Lower lobe of right lung (tissue), 2 donors: ENCODE measurements at places on chromosomes 6 and 20. TPM values are rescaled to one million over a fixed set of nuclear protein-coding genes. Genes with fewer than 3 reads are reported as not detected.

SCAF8 gene
- 39.4 TPM for total RNA-seq

ROMO1 gene
- total RNA-seq, result 81.7 TPM

FAXC gene
- total RNA-seq, result 4.3 TPM

SLC52A3 gene
- total RNA-seq, result 1.1 TPM

PREP gene
- total RNA-seq, result 30.0 TPM

TINAG gene
- not detected for total RNA-seq

CRISP3 gene
- 2.5 TPM for total RNA-seq

- peaks cover 15% of the 10 kb centered on the region for H3K4me1 ChIP-seq
- H3K4me3 ChIP-seq, result no peak overlapping the region
- peaks cover 4% of the 10 kb centered on the region for H3K27me3 ChIP-seq
- DNase-seq, result no peak
- H3K36me3 ChIP-seq, result no peaks in the 10 kb centered on the region
These were observed 6.0 kb upstream of the ACSS1 start for GRCh38 chr20:25063981-25064380.

GRCh38 chr20:44678242-44678641 is 26.7 kb upstream of the ADA start:
- no peaks in the 10 kb centered on the region for H3K27me3 ChIP-seq
- no peak for DNase-seq
- no peak overlapping the region for H3K27ac ChIP-seq
- H3K36me3 ChIP-seq, result no peaks in the 10 kb centered on the region
- no peaks in the 10 kb centered on the region for H3K4me1 ChIP-seq

DNA sequence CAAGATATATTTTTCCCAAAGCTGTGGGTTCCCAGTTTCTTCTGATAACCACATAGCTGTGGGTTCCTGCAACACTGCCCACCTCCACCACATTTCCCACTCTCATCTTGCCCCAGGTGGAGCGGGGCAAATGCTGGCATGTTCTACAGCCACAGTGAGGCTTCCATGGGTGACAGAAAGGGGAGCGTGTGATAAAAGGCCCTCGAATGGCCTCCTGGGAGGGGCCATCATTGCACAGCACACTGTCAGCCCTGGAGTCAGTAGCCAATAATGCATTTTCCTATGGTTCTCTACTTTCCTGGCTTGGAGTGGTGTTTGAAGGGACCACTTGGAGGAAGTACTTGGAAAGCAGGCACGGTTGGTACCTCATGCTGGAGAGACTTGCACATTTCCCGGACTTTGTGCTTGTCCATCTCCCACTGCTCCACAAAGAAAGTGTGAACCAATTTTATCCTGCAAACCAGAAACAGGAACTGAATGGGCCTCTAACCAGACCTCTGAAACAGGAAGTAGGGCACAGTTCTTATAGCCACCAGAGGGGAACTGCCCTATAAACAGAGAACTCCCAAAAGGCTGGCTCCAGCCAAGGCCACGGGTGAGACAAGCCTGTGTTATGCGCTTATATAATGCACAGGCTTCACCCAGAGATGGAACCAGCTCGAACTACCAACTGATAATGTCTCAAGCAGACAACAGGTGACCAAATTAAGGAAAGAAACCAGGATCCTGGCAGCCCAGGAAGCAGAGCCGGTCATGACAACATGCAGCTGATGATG is 8.6 kb downstream of the MAP3K5 start:
- H3K27me3 ChIP-seq, result no peaks in the 10 kb centered on the region
- H3K36me3 ChIP-seq, result no peaks in the 10 kb centered on the region
- H3K27ac ChIP-seq, result peak overlapping the region; percentile 70

DNA sequence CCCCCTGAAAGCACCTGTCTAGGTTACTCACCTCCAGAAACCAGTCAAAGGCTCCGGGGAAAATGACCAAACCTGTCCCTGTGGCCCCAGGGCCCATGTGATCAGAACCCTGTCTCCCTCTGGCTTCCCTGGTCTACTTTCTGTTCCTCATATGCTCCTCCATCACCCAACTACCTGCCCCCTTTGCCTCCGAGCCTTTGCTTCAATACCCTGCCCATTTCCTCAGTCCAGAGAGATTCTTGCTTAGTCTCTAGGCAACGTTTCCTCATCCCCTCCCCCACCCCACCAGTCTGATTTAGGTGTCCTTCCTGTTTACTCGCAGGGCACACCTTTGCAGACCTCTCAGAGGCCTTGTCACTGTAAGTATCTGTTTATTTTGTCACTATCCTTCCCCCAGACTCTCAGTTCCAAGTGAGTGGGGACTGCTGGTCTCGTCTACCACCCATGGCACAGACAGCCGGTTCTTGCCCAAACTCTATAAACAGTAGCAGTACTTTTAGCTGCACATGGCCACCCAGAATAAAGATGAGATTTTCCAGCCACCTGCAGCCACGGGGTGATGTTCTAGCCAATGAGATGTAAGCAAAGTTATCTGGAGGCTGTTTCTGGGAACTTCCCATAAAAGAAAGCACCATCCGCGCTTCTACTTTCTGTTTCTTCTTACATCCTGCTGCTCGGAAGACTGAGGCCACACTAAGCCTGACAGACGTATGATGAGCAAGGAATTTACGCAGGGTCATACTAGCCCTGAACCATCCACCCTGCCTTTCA is 13.3 kb downstream of the ELOVL5 start:
- H3K27me3 ChIP-seq, result no peaks in the 10 kb centered on the region
- peak; percentile 42 for DNase-seq
- H3K36me3 ChIP-seq, result no peaks in the 10 kb centered on the region
- H3K4me1 ChIP-seq, result peaks cover 36% of the 10 kb centered on the region
- H3K4me3 ChIP-seq, result peak overlapping the region; percentile 37

GRCh38 chr6:99148111-99148510 is 200.4 kb upstream of the FBXL4 start:
- no peaks in the 10 kb centered on the region for H3K4me1 ChIP-seq
- H3K36me3 ChIP-seq, result no peaks in the 10 kb centered on the region
- no peak overlapping the region for H3K27ac ChIP-seq
- H3K4me3 ChIP-seq, result no peak overlapping the region
- DNase-seq, result no peak
- no peaks in the 10 kb centered on the region for H3K27me3 ChIP-seq

DNA sequence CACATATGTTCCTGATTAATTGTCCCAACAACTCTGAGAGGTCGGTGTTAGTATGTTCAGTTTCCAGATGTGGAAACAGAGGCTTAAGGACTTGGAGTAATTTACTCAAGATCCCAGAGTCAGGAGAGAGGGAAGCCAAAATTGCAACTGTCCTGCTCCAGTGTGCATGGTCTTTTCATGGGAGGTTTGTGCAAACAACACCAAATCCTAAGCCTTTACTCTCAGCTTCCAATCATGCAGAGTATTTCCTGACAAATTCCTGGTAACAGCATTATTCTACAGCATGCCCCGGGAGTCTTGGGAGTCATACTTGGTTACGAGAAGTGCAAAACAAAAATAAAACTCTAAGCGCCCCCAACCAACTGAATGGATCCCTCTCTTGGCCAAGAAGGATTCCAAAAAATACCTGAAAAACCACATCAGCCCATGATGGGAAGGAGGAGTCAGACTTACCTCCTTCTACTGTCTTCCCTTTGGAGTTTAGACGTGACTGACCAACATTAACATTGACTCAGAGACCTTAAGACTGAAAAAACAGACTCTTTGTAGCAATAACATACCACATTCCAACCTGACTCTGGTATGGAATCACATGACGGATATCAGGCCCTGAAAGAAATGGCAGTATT is 30.8 kb upstream of the PPP1R3G start:
- no peak for DNase-seq
- no peak overlapping the region for H3K27ac ChIP-seq
- H3K36me3 ChIP-seq, result no peaks in the 10 kb centered on the region
- no peaks in the 10 kb centered on the region for H3K4me1 ChIP-seq
- H3K4me3 ChIP-seq, result no peak overlapping the region
- no peaks in the 10 kb centered on the region for H3K27me3 ChIP-seq

GRCh38 chr6:132252113-132252512 is 149.2 kb downstream of the MOXD1 start:
- no peaks in the 10 kb centered on the region for H3K36me3 ChIP-seq
- H3K27me3 ChIP-seq, result peaks cover 4% of the 10 kb centered on the region
- H3K4me1 ChIP-seq, result no peaks in the 10 kb centered on the region
- no peak overlapping the region for H3K27ac ChIP-seq
- no peak for DNase-seq

DNA sequence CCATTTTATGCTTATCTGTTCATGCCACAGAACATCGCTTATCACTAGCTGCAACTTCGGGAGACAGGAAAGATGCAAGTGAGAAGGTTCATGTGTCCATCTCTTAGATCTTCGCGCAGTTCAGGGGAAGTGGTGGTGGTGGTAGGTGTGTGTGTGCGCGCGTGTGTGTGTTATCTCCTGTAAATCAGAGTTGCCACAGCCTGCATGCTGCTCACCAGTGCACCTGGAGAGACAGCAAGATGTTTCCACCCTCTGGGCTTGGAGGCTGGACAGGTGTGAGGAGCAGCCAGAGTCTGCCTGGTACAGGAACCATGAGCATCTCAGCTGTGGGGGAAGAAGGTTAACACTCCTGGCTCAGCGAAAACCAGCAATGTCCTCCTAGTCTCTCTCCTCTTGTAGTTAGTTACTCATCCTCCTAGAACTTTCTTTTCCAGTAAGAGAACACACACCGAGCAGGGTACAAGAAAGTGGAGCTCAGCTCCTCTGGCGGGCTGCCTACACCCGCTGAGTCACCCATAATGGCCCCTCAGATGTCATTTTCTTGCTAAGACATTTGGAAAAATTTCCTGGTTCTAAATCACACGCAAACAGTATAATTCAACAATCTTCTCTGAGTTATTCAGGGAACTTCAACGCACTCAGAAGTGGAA is 5.1 kb upstream of the TUBB1 start:
- no peak overlapping the region for H3K4me3 ChIP-seq
- H3K4me1 ChIP-seq, result peaks cover 27% of the 10 kb centered on the region
- H3K27me3 ChIP-seq, result no peaks in the 10 kb centered on the region
- no peaks in the 10 kb centered on the region for H3K36me3 ChIP-seq
- no peak for DNase-seq

DNA sequence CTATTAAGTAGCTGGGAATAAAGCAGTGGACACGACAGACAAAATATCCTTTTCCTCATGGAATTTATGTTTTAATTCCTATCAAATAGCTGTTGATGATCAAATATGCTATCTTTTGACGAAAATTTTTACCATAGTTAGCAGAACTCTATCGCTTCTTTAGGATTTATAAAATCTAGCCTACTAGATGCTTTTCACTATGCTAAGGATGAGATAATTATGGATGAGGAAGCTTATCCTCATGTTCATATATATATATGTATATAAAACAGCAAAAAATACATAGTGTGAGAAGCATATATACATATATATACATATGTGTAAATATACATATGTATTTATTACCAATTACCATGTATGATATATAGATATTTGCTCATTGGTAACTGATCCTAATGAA is 12.9 kb upstream of the PRSS16 start:
- no peak for DNase-seq
- H3K36me3 ChIP-seq, result no peaks in the 10 kb centered on the region
- no peak overlapping the region for H3K27ac ChIP-seq
- no peak overlapping the region for H3K4me3 ChIP-seq
- peaks cover 93% of the 10 kb centered on the region for H3K27me3 ChIP-seq

DNA sequence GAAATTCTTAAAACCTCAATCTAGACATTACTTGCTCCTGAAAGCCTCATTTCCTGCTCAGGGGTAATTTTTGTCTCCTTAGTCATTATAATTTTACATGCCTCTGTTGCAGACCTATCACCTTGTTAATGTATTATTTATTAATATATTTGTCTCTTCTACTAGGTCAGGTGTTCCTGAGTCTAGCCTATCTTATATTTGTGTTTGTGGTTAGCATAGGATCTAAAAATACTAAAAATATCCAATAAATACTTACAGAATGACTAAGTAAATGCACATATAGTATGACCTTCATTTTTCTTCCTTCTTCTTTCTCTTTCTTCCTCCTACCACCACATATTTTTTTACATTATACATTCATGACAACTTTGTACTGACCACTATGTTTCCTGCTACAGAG is 268.9 kb upstream of the HS3ST5 start:
- no peaks in the 10 kb centered on the region for H3K4me1 ChIP-seq
- no peak overlapping the region for H3K4me3 ChIP-seq
- no peaks in the 10 kb centered on the region for H3K27me3 ChIP-seq
- no peak overlapping the region for H3K27ac ChIP-seq

- H3K4me3 ChIP-seq, result no peak overlapping the region
- no peak for DNase-seq
- H3K4me1 ChIP-seq, result no peaks in the 10 kb centered on the region
- no peaks in the 10 kb centered on the region for H3K36me3 ChIP-seq
- no peaks in the 10 kb centered on the region for H3K27me3 ChIP-seq
- no peak overlapping the region for H3K27ac ChIP-seq
These were observed 253.5 kb downstream of the GJA1 start for GRCh38 chr6:121688974-121689373.

DNA sequence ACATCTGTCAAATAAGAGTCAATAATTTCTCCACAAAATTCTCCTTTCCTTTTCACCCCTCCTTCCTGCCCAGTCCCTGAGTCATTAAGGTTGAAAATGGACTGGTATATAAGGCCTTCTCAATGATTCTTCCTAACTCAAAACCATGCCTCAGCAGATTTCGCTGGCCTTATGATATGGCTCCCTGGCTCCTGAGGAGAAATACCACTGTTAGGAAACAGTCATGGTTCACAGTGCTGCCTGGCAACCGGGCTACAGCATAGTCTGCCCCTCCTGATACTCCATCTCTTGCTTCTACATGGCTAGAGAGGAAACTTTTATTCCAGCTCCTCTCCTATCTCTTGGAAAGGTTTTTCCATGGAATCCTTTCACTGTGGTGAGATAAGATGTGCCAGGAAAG is 4.7 kb downstream of the UBE2J1 start:
- DNase-seq, result peak; percentile 55
- H3K4me1 ChIP-seq, result peaks cover 65% of the 10 kb centered on the region
- H3K27me3 ChIP-seq, result no peaks in the 10 kb centered on the region
- H3K27ac ChIP-seq, result peak overlapping the region; percentile 5
- no peak overlapping the region for H3K4me3 ChIP-seq

- no peak for DNase-seq
- H3K27me3 ChIP-seq, result peaks cover 60% of the 10 kb centered on the region
- no peaks in the 10 kb centered on the region for H3K36me3 ChIP-seq
- peaks cover 19% of the 10 kb centered on the region for H3K4me1 ChIP-seq
- peak overlapping the region; percentile 90 for H3K27ac ChIP-seq
These were observed 129.7 kb upstream of the BTN3A2 start for GRCh38 chr6:26235302-26235670.

GRCh38 chr6:41799559-41799911 is 12.0 kb downstream of the TOMM6 start:
- no peaks in the 10 kb centered on the region for H3K27me3 ChIP-seq
- DNase-seq, result no peak
- H3K4me1 ChIP-seq, result no peaks in the 10 kb centered on the region
- H3K27ac ChIP-seq, result no peak overlapping the region

DNA sequence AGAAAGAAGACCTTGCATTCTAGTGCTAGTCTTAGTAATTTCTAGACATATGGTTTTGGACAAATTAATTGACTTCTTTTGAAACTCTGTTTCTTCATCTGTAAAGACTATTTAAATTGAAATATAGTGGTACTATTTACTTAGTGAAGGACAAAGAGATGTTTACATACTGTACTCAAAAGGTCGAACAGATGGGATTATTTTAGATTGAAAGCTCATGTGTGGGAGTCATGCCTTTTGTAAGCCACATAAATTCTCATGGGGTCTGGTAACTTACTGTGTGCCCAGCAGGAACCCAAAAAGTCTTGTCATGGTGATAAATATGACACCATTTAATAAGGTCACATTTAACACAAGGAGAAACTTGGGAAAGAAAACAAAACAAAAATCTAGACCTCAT is 368.2 kb upstream of the CITED2 start:
- no peaks in the 10 kb centered on the region for H3K36me3 ChIP-seq
- H3K27me3 ChIP-seq, result no peaks in the 10 kb centered on the region

- H3K27me3 ChIP-seq, result no peaks in the 10 kb centered on the region
- H3K36me3 ChIP-seq, result peaks cover 11% of the 10 kb centered on the region
- no peak overlapping the region for H3K4me3 ChIP-seq
These were observed 6.6 kb downstream of the GMPR start for GRCh38 chr6:16244869-16245451.
